T-helper 1 cell (primary cell): ENCODE measurements at places on chromosomes 13 and 19.

- no peak for DNase-seq
These were observed 14.6 kb downstream of the RAB20 start for GRCh38 chr13:110546926-110547325.

DNA sequence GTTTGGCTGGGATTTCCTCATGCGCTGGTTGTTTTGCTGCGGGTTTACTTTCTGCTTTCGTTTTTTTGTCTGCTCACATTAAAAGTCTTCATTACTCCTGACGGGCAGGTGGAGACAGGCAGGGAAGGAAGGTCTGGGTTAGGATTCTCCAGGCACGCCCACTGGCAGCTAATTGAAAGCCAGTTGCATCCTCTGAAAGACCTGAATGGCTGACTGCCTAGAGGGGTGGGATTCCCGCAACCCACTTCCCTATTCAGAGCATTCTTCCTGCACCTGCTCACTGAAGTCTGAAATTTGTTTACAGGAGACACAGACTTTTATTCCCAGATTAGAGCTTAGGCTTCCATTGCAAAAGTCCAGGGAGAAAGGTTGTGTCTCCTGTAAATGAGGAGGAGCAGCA, 172.0 kb downstream of the UQCRFS1 start:
- no peak for DNase-seq

DNA sequence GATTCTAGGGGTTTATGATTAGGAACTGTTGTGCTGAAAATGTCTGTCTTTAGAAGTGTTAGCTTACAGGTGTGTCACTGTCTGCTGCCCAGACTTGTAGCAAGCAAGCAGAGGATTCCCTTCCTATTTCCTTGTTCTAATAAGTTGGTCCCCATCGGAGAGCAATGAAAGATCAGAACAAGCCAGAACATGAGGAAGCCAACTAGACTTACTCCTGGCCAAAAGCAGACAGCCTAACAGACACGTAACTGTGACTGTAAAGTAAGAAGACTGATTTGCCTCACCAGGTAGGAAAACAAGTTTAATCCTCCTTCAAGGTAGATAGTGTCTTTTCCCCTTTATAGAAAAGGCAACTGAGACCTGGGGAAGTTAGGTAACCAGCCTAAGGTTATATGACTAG, 12.5 kb downstream of the POLR1D start:
- no peak for DNase-seq

DNA sequence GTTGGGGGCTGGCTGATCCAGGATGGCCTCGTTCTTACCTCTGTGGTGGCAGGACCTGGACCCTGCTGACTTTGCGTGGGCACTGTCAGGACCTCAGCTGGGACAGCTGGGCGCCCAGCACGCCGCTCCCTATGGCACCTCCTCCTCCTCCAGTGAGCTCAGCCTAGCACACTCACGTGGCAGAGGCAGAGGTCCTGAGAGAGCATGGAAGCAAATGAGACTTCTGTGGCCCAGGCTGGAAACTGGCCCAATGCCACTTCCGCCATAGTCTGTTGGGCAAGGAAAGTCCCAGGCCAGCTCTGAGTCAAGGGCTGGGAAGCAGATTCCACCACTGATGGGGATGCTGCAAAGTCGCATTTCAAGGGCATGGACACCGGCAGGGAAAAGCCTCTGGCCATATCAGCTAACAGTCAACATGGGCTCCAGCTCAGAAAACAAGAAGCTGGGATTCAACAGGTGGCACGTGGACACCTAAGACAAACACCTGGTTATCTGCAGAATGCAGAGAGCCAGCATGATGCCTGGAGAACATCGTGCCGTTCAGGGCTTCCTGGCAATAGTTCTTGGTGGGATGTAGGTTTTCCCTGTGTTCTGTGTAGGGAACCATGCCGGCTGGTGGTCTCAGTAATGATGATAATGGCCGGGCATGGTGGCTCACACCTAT, 16.7 kb downstream of the MYBPC2 start:
- DNase-seq = no peak

DNA sequence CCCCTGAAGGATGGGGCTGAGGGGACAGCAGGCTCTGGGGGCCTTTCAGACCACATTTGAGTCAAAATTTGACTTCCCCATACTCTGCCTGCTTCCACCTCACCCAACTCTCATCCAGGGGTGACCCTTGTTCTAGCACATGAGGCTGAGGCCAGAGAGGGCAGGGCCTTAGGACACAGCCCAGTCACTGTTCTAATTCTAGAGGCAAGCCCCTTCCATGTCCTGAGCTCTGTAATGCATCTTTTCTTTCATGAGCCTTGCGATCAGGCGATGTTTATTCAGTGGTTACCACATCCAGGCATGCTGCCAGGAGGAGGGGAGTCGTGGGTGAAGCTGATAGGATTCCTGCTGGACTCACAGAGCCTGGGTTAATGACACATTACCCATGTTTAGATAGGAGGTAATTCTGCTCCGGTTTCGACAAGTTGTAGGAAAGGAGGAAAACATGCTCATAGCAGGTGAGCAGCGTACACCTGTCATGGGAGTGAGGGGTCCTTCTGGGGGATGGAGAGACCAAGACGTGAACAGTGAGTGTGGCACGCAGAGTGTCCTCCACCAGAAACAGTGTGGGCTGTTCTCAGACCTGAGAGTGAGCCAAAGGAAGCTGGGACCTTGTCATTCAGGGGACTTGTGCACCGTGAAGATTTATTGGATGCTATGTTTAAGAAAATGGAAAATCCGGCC, 9.3 kb downstream of the RPS9 start:
- DNase-seq = no peak

GRCh38 chr13:95098916-95099315, 202.3 kb downstream of the ABCC4 start:
- DNase-seq = no peak

DNA sequence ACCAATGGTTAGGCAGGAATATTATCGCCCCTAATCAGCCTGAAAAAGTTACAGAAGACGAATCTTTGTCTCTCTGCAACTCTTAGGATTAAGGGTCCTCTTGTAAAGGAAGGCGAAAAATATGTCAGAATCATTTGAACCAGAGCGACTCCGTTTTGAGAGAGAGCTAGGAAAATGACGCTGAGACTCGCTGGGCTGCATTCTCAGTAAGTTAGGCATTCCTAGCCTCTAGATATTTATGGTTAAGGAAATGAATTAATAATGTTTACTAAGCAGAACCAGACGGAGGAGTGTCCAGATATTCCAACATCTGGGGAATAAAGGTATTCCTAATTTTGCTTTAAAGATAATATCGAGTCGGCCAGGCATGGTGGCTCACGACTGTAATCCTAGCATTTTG, 755 bp upstream of the ZNF726 start:
- DNase-seq = no peak

GRCh38 chr19:49133621-49134454, 14.5 kb downstream of the PPFIA3 start:
- peak; percentile 50 for DNase-seq

DNA sequence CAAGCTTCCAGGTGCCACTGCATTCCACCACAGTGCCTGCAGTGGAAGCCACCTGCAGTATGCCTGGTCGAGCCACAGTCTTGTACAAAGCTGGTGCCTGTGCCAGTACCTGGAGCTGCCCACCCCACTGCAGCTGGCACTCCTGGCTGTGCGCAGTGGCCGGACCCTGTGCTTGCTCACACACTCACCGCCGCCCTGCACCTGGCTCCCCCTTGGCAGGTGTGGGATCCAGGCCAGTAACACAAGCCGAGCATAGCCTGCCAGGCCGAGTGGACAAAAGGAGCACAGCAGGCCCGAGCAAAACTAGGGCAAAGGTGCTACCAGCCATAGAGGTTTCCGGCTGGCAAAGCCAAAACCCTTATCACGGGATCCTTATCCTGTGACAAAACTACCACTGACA, 18.5 kb downstream of the UGGT2 start:
- no peak for DNase-seq

GRCh38 chr13:51644654-51645053, 60.4 kb downstream of the WDFY2 start:
- DNase-seq = no peak

- DNase-seq = no peak
These were observed 7.0 kb downstream of the CAB39L start for GRCh38 chr13:49436890-49437289.

GRCh38 chr13:53092931-53093330, 64.3 kb downstream of the OLFM4 start:
- no peak for DNase-seq

- DNase-seq = no peak
These were observed 12.7 kb upstream of the HNRNPL start for GRCh38 chr19:38862321-38863059.

GRCh38 chr19:45920458-45920857, 5.9 kb upstream of the NANOS2 start:
- peak; percentile 61 for DNase-seq

DNA sequence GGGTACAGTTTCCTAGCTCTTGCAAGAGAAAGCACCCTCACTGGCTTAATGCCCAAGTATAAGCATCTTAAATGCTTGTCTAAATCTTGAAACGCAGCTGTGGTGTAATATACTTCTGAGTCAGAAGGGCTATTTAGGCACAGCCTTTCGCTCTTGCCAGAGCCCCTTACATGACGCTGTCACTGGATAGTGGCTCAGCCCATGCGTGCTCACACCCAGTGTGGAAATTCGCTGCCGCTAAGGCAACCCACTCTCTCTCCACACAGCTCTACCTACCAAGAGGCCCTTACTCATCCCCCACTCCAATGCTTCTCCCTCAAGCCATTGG, 24.0 kb downstream of the UQCRFS1 start:
- DNase-seq = no peak

DNA sequence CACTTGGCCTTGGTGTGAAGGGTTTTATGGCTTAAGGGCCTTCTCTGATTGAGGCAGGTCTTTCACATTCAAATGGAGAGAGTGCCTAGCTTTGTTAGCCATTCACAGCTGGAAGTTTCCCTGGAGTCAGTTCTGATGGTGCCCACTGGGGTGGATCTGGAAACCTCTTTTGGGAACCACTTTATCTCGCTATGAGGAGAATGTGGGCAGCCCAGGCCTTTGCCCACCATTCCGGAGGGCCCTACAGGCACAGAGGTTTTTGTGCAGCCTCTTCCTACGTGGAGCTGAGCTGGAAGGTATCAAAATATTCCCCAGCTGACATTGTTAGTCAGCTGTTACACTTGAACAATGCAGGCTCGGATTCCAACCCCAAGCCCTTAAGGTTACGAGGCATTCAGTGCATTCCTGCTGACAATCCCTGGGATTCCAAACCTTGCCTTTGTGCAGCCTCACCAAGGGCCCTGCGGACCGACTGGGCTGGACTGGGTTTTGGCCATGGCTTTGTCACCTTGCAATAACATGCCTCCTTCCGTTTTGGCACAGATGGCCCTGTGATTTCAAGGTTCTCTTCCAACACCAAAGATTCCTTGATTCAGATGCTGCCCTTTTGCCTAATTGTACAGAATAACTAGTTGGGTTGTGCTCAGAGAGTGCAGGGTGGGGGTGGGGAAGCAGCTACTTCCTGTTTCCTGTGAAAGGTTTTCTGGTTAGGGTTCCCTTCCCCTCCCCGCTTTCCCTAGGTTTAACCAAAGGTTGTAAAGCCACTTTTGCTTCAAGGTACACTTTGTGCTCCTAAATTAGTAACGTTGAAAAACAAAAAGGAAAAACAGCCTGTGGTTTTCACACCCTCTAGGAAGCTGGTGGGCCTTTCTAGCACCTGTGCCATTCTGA, 27.0 kb downstream of the SAE1 start:
- DNase-seq = peak; percentile 42

- no peak for DNase-seq
These were observed 47.4 kb downstream of the SMAD9 start for GRCh38 chr13:36872621-36873020.

- peak; percentile 37 for DNase-seq
These were observed 28.2 kb upstream of the GPI start for GRCh38 chr19:34336781-34337271.

- DNase-seq = no peak
These were observed 302.1 kb downstream of the DIAPH3 start for GRCh38 chr13:59861676-59862075.

DNA sequence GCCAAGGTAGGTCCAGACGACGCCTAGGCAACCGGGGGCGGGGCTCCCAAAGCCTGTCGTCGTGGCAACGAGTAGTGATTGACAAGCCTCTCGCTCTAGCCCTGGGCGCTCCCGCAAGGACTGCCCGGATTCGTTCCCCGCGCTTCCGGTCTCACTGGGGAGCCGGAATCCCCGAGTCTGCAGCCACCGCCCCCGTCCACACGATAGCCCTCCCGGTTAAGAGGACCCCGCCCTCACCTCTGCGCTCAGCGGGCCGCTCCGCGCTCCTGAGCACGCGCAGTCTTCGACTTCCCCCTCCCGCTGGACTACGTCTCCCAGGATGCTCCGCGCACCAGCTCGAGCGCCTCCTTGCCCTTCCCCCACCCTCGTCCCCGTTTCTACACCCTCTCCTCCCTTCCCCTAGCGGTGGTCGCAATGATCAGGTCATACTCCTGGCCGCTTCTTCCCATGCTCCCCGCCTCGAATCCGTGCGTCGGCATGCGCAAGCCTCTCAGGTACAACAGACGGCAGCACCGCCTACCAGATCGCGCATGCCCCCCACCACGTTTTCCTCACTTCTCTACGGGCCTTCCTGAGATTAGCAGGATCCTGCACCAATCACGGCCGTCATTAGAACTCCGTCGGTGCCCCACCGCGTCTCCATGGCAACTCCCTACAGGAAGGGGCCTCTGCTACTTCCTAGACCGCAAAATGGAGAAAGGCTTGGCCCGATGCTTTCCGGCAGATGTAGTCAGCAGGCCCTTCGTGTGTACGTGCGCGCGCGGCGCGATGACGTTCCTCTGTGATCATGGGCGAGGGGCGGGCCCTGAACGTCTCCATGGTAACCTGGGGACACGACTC, at the start of gene MZF1:
Gene MZF1 (minus strand): TSS at position 518 of the 840 bp plus-strand sequence. CDS start 1,946 bp downstream, outside the sequence.
- peak; percentile 100 for DNase-seq
